Panc1 (cell line): ENCODE measurements at places on chromosomes 2 and 18. TPM values are rescaled to one million over a fixed set of nuclear protein-coding genes. Genes with fewer than 3 reads are reported as not detected.
A peak's percentile ranks its signal among the peaks of the same experiment; 100 is the strongest.

DNA sequence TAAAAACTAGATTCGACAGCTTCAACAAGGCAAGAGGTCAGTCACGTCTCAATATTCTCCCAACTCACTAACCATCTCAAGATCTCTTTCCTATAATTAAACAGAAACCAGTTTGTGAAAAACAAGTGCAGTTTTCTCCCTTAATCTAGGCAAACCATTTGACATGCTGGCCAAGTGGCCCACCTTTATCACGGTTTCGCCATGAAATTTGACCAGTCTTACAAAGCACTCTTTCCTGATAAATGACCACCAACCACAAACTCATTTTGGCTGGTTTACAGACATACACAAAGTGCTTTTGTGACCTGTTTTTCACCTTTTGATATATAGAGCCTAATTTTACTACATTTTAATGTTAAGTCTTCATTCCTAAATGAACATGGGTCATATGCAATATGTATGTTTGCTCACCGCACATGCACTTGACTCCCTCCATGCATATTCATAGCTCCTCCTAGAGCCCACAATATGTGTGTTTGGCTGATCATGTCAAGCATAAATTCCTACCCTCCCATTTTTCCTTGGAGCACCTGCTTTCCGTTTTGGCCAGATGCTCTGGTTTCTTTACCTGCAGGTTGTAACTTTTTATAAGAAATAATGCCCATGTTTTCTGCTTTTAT, 385.1 kb downstream of the RAD51AP2 start:
- H3K27ac ChIP-seq = no peak overlapping the region
- no peak for DNase-seq
- no peaks in the 10 kb centered on the region for H3K36me3 ChIP-seq

DNA sequence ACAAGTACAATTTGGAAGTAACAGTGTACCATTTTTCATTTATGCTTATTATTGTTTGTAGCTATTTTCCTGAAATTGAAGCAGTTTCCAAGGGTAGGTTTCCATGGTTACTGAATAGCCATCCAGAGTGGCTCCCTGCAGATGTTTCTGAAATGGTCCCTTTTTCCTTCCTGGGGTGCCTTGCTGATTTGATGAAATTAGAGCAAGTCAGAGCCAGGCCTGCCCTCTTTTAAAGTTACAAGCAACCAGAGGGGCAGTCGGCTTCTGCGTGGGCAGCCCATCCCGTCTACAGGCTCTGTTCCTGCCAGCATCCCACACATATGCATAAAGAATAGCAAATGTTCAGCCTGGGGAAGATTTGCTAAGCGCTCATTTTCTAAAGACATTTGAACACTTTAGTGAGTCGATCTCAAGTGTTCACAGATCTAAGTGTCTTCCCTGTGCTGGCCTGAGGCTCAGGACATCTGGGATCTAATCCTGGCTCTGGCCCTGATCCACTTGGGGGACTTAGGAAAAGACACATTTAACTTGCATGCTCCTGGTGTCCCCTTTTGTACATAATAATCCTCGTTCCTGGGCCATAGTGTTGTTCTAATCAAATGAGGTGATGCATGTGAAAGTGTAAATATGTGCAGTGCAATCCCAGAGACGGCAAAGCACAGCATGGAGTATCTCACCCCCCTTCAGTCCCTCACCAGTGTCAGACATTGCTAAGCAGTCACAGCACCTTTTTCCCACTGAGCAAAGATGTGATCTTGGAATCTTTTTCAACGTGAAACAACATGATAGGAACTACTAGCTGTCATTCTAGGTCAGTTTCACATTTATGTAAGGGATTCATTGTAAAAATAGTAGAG, 92.2 kb downstream of the STPG4 start:
- no peaks in the 10 kb centered on the region for H3K36me3 ChIP-seq
- DNase-seq = no peak
- H3K4me3 ChIP-seq = no peak overlapping the region
- peak overlapping the region; percentile 52; the same call in 1 of the 2 replicates for H3K27ac ChIP-seq
- peaks cover 14% of the 10 kb centered on the region for H3K4me1 ChIP-seq

DNA sequence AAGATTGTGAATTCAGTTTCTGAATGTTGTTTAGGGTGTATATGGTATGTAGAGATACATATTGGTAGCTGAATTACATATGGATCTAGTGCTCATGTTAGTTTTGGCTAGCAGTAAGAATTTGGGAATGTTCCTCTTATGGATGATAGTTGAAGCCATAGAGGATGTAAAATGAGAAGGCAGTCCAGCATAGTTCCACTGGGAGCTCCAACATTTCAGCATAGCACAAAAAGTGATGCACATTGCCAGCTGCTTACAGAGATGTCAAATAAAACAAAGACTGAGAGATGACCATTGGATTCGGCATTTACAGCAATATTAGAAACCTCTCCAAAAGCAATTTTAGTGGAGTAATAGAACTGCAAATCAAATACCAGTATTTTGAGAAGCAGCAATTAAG, 77.4 kb downstream of the EML4 start:
- no peak for DNase-seq
- H3K36me3 ChIP-seq = peaks cover 19% of the 10 kb centered on the region
- H3K27ac ChIP-seq = no peak overlapping the region
- H3K4me3 ChIP-seq = no peak overlapping the region

DNA sequence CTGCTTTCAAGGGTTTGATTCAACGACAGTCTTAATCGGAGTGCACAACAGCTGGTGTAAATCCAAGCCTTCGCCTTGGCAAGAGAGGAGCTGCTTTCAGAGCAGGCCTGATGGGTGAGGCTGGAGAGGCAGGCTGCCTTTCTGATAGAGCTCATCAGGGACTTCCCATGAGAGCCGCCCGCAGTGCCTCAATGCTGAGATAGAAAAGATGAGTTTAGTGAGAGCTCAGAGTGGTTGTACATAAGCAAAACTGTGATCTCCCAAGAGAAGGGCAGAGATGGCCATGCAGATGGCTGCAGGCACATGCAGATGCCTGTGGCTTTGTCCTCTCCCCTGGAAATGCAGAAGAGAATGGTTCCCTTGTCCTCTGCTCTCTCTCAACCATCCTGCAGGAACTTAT, 122.1 kb downstream of the ARL4C start:
- peak overlapping the region; percentile 100 for H3K27ac ChIP-seq
- no peak for DNase-seq
- no peaks in the 10 kb centered on the region for H3K27me3 ChIP-seq

Gene NCK2
- 60.7 TPM for total RNA-seq

- no peak for DNase-seq
- H3K4me1 ChIP-seq = no peaks in the 10 kb centered on the region
Observed at GRCh38 chr2:234102112-234102511, 51.6 kb downstream of the SPP2 start.
